Progenitor cell of endocrine pancreas (in vitro differentiated cells): ENCODE measurements at places on chromosomes 13 and 19. TPM values are rescaled to one million over a fixed set of nuclear protein-coding genes. Genes with fewer than 3 reads are reported as not detected.
A peak's percentile ranks its signal among the peaks of the same experiment; 100 is the strongest.

ADAT3 gene
- total RNA-seq: 14.1 and 16.2 TPM in 2 replicates

CYP2B6 gene
- total RNA-seq: 2.0 and 3.0 TPM in 2 replicates

SYDE1 gene
- 5.0 and 5.7 TPM in 2 replicates for total RNA-seq

RB1 gene
- total RNA-seq: 34.0 and 34.6 TPM in 2 replicates

ZNF284 gene
- 5.7 and 5.9 TPM in 2 replicates for total RNA-seq

DNA sequence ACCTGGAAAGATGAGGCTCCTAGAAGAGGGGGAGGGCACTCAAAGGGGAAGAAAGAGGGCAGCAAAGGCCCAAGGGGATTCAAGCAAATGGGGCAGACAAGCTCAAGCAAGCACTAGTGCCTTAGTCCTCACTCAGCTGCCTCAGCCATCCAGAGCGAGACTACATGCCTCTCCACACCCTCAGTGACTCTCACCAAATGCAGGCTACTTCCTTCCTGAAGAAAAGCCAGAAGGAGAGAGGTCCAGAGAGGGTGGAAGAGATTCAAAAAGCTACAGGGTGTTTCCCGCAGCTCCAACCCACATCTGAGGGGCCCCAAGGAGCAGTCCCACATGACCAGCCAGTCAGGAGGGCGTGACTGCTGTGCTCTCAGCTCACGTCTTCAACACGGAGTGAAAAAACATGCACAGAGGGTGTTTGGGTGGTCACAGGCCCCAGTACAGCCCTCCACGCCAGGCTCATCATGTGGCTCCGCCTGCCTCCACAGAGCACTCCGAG, 40.5 kb downstream of the MIPEP start:
- peaks cover 7% of the 10 kb centered on the region for H3K4me1 ChIP-seq
- H3K27me3 ChIP-seq: peaks cover 27% of the 10 kb centered on the region
- H3K27ac ChIP-seq: no peak overlapping the region
- DNase-seq: no peak

- no peak for DNase-seq
- peaks cover 40% of the 10 kb centered on the region for H3K4me1 ChIP-seq
- no peak overlapping the region for H3K4me3 ChIP-seq
- H3K27ac ChIP-seq: no peak overlapping the region
- H3K36me3 ChIP-seq: peaks cover 12% of the 10 kb centered on the region
- H3K27me3 ChIP-seq: peaks cover 2% of the 10 kb centered on the region
These were observed 87.8 kb upstream of the C1QTNF9B start for GRCh38 chr13:23985060-23985459.

- DNase-seq: no peak
- peaks cover 4% of the 10 kb centered on the region for H3K4me1 ChIP-seq
- H3K4me3 ChIP-seq: no peak overlapping the region
These were observed 19.2 kb upstream of the LATS2 start for GRCh38 chr13:21080593-21080891.

DNA sequence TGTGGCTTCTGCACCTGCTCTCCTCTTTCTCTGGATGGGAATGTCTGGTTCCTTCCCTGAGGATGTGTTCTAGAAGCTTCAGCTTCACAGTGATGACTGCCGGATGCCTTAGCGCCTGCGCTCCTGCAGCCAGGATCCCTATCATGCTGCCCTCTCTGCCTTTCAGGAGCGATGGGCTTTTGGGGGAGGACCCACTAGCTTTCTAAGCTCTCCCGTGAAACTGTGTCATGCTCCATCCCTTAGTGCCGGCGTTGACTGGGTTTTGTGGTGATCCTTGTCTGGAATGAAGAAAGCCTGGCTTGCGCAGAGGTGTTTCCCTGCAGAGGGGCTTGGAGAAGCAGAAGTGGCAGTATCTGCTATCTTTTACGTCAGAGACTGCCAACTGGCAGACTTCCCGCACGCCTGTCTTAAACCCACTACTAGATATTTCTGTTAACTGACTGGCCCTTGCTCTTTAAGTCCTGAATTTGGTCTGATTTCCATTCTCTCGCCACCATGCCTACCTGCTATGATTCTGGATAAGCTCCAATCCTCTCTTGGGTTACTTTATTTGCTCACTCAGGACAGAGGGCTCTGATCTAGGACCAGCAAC, 3.8 kb upstream of the KMT2B start:
- no peak for DNase-seq
- H3K36me3 ChIP-seq: no peaks in the 10 kb centered on the region
- H3K4me3 ChIP-seq: no peak overlapping the region
- H3K4me1 ChIP-seq: peaks cover 15% of the 10 kb centered on the region
- no peaks in the 10 kb centered on the region for H3K27me3 ChIP-seq

DNA sequence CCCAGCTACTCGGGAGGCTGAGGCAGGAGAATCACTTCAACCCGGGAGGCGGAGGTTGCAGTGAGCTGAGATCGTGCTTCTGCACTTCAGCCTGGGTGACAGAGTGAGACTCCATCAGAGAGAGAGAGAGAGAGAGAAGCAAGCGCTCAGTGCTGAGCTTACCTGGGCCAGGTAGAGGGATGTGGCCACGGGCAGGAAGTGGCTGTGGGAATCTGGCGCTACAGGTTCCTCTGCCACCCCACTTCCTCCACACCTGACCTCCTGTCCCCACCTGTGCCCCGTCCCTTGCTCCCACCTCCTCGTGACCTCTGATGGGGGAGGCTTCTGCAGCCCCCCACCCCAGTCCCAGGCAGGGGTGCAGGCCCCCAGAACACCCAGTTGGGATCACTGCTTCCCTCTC, 1.0 kb upstream of the NCCRP1 start:
- H3K4me1 ChIP-seq: peaks cover 19% of the 10 kb centered on the region
- no peaks in the 10 kb centered on the region for H3K36me3 ChIP-seq
- no peak overlapping the region for H3K4me3 ChIP-seq
- H3K27ac ChIP-seq: no peak overlapping the region
- DNase-seq: no peak

DNA sequence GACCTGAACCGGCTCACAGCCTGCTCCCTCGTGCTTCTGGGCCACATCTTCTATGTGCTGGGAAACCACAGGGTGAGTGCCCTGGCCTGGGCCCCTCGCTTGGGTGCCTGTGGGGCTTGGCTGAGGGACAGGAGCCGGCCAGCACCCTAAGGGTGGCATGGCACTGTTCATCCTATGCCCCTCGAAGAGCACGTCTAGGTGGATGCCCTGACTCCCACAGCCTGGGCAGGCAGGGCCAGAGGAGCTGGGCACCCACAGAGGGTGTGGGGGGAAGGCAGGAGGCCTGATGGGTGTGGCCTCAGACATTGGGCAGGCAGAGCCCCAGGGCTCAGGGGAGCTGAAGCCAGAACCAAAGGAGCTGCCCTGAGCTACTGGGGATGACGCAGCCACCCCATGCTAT, 28.7 kb downstream of the MAU2 start:
- no peak overlapping the region for H3K4me3 ChIP-seq
- no peak for DNase-seq
- H3K36me3 ChIP-seq: peaks cover 15% of the 10 kb centered on the region
- no peaks in the 10 kb centered on the region for H3K27me3 ChIP-seq
- H3K4me1 ChIP-seq: no peaks in the 10 kb centered on the region
- no peak overlapping the region for H3K27ac ChIP-seq

GRCh38 chr19:13005861-13006370, 10.6 kb downstream of the NFIX start:
- H3K36me3 ChIP-seq: no peaks in the 10 kb centered on the region
- H3K4me1 ChIP-seq: no peaks in the 10 kb centered on the region

GRCh38 chr19:1591421-1592023, 1.1 kb downstream of the MBD3 start:
- no peak for DNase-seq
- H3K36me3 ChIP-seq: peaks cover 7% of the 10 kb centered on the region
- peak overlapping the region; percentile 88 for H3K4me3 ChIP-seq
- peak overlapping the region; percentile 99 for H3K27ac ChIP-seq
- H3K27me3 ChIP-seq: no peaks in the 10 kb centered on the region
- peaks cover 15% of the 10 kb centered on the region for H3K4me1 ChIP-seq

- peaks cover 3% of the 10 kb centered on the region for H3K4me1 ChIP-seq
- H3K27me3 ChIP-seq: no peaks in the 10 kb centered on the region
- no peak for DNase-seq
- H3K4me3 ChIP-seq: no peak overlapping the region
These were observed 28.6 kb downstream of the WDFY2 start for GRCh38 chr13:51612867-51613266.

DNA sequence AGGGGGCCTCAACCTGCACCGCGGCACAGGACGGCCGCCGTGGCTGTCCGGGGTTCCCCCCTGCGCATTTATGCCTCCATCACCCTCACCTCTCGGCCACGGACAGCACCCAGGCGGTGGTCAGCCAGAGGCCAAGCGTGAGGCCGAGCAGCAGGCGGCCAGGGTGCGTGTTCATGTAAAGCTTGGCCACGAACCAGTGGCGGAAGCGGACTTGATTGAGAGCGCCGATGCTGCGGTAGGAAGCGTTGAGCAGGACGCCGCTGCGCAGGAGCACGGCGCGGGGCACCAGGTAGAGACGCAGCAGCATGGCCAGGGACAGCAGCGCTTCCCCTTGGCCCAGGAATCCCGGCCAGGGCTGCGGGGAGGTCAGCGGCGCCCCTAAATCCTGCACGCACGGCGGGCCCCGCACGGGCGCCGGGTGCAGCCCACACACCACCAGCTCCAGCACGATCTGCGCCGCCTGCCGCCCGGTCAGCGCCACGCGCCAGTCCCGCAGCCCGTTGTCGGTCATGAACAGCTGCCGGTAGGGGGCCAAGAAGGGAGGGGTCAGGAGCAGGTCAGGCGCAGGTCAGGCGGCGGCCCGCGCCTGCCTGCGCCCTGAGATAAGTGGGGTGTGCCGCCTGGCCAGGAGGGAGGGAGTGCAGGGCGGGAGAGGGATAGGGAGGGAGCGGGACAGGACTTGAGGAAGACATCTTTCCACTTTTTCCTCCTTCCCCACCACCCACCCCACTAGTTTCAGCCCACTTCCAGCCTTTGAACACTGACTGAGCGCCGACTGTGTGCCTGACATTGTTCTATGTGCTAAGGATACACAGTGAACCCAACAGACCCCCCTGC, 6.5 kb downstream of the KCNN4 start:
- no peaks in the 10 kb centered on the region for H3K36me3 ChIP-seq
- H3K4me3 ChIP-seq: peak overlapping the region; percentile 55
- H3K27ac ChIP-seq: no peak overlapping the region
- peaks cover 14% of the 10 kb centered on the region for H3K4me1 ChIP-seq

- H3K27me3 ChIP-seq: peaks cover 4% of the 10 kb centered on the region
- no peak for DNase-seq
- H3K4me1 ChIP-seq: peaks cover 9% of the 10 kb centered on the region
- peak overlapping the region; percentile 35 for H3K27ac ChIP-seq
- H3K36me3 ChIP-seq: no peaks in the 10 kb centered on the region
- no peak overlapping the region for H3K4me3 ChIP-seq
These were observed 338.6 kb upstream of the ARGLU1 start for GRCh38 chr13:106906426-106906996.

GRCh38 chr13:79988573-79988972, 352.4 kb downstream of the SPRY2 start:
- H3K27me3 ChIP-seq: no peaks in the 10 kb centered on the region
- H3K27ac ChIP-seq: no peak overlapping the region
- peaks cover 7% of the 10 kb centered on the region for H3K4me1 ChIP-seq
- H3K36me3 ChIP-seq: peaks cover 1% of the 10 kb centered on the region
- no peak overlapping the region for H3K4me3 ChIP-seq

DNA sequence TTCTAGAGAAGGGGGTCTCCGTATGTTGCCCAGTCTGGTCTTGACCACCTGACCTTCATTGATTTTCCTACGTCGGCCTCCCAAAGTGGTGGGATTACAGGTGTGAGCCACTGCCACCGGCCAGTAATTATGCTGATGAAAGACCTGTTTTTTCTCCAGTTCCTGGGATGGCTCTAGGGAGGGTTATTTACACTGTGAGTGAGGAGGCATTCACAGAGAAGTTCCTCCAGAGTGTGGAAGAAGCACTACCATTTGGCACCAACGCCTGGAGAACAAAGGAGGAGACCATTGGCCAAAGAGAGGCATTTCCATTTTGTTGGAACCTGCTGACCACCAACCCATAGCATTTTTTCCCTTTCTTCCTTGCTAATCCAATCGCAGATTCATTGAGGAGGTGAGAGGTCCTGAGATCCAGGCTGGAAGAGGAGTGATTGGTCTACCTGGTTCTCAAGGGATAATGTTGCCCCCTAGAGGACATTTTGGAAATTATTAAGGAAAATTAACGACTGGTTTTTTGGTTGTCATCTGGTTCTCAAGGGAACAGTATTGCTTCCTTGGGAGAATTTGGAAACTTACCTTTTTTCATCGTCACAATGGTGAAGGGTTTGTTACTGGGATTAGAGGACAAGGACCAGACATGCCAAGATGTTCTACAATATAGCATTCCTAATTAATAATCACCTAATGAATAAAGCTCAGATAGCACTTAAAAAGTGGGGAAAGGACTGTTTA, 5.5 kb upstream of the SAE1 start:
- H3K27ac ChIP-seq: peak overlapping the region; percentile 93
- H3K4me3 ChIP-seq: no peak overlapping the region
- peak; percentile 12 for DNase-seq
- peaks cover 9% of the 10 kb centered on the region for H3K4me1 ChIP-seq

DNA sequence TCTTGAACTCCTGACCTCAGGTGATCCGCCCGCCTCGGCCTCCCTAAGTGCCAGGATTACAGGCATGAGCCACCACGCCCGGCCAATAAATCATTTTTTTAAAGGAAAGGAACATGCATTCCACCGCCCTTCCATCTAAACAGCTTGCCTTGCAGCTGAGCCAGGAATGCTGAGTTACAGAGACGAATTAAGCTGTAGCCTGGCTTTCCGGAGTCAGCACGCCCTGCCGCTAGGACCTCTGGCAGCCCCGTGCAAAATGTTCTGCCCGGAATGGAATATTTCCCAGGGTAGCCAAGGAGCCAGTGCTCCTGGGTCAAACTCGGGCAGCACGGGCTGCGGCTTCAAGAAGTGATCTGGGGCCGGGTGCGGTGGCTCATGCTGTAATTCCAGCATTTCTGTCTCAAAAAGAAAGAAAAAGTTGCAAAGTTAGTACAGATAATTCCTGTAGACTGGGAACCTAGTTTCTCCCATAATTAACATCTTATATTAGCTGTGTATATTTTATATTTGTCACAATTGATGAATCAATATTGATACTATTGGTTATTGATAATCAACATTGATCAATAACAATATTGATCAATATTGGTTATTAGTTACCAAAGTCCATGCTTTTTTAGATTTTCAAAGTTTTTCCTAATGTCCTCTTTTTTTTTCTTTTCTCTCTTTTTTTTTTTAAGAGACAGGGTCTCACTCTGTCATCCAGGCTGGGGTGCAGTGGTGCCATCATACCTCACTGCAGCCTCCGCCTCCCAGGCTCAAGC, 19.2 kb downstream of the ATCAY start:
- H3K27ac ChIP-seq: no peak overlapping the region
- peaks cover 6% of the 10 kb centered on the region for H3K27me3 ChIP-seq
- no peaks in the 10 kb centered on the region for H3K36me3 ChIP-seq
- H3K4me3 ChIP-seq: no peak overlapping the region
- DNase-seq: no peak
- no peaks in the 10 kb centered on the region for H3K4me1 ChIP-seq

DNA sequence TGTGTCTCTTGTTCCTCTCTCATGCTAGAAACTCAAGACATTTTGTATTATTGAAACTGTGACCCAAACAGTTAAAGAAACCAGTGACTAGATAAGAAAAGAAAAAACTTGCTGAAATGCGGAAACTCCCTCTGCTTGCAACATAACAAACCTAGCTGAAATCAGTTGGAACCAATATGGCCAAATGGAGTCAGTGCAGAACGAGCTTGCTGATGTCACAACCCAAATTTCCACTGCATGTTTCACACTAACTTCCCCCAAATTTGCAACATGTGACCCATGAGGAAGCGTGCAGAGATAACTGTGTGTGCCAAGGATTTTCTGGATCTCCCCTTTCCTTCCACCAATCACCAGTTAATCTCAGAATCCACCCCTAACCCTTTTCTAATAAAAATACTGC, 208.0 kb downstream of the DLEU7 start:
- H3K36me3 ChIP-seq: no peaks in the 10 kb centered on the region
- no peak for DNase-seq
- H3K4me1 ChIP-seq: peaks cover 13% of the 10 kb centered on the region
- no peaks in the 10 kb centered on the region for H3K27me3 ChIP-seq
- peak overlapping the region; percentile 37 for H3K4me3 ChIP-seq
